ENCODE measurements at places on chromosomes 13 and 19.

DNA sequence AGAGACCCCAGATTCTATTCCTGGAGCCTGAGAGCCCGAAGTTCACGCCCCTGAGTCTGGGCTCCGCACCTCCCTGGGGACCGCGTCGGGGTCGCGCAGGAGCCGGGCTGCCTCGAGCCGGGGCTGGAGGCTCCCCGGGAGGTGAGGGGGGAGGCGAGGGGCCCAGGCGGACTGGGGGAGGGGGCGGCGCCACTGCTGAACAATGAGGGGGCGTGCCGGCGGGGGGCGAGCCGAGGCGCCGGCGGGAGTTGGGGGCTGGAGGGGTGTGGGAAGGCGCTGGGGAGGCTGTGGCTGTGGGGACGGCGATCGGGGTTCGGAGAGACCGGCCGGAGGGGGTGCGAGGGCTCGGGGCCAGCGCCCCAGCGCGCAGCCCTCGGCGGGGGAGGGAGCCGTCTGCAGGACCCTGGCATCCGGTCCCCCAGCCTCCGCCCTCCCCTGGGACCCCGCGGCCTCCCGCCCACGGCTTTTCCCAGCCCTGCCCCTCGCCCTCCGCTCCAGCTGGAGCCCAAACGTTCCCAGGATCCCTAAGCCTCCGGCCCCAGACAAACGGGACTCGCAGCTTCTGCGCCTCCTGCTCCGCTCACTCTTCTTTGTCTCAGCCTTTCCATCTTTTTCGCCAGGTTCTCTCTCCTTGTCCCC lies 922 bp downstream of the PLEKHG2 start:
- no peak for DNase-seq

- DNase-seq: no peak
Observed at GRCh38 chr13:30346789-30347167, 39.4 kb upstream of the KATNAL1 start.

GRCh38 chr13:71806886-71807285 lies 60.1 kb downstream of the DACH1 start:
- DNase-seq: no peak

DNA sequence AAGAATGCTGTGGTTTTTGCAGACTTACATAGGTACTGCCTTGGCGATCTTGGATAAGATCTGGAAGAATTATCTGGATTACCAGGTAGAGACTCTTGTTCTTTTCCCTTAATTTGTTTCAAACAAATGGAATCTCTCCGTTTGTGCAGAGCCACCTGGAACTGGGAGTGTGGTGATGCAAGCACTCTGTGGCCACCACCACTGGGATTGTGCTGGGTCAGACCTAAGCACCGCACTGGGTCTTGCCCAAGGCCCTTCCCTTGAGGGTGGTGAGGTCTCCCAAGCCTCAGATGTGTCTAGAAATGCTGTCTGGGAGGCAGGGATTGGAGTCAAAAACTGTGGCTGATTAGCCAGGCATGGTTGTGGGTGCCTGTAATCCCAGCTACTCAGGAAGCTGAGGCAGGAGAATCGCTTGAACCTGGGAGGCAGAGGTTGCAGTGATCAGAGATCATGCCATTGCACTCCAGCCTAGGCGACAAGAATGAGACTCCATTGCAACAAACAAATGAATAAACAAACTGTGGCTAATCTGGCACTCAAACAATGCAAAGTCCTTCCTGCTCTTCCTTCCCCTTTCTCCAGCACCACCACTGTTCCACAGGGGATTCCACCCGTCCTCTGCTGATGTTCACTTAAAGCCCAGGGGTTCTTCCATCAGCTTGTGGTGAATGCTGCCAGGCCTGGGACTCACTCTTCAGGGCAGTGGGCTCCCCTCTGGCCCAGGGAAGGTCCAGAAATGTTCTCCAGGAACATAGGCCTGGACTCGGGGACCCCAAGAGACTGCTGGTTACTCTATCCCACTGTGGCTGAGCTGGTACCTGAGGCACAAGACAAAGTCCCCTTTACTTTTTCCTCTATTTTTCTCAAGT lies 10.8 kb upstream of the CEACAM1 start:
- DNase-seq: no peak

- no peak for DNase-seq
Observed at GRCh38 chr19:45321848-45322247, 827 bp downstream of the CKM start.

GRCh38 chr13:20717581-20718542 lies 14.4 kb downstream of the IL17D start:
- DNase-seq: no peak

DNA sequence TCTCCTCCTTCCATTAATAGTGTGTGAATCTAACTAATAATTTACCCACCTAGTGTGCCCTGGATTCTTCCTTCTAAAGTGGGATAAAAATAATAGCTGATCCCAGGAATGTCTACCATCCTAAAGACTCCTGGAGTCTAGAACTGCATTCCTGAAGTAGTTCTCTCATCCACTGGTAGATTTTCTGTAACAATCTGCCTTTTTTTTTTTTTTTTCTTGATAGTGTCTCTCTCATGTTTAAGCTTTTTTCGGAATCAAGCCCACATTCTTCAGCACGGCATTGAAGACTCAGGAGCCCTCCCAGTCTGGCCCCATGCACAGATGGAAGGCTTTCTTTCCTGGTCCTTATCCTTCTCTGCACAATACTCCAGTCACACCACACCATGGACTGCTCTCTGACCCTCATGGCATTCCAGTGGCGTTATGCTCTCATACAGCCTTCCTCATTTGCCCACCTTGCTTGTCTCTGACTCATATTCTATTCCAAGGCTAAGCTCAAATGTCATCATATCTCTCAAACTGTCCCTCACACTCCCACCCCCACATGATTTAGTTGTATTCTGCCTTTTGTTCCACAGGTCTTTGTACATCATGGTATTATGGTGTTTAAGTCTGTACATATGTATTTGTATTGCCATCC lies 68.7 kb upstream of the FRY start:
- DNase-seq: no peak

DNA sequence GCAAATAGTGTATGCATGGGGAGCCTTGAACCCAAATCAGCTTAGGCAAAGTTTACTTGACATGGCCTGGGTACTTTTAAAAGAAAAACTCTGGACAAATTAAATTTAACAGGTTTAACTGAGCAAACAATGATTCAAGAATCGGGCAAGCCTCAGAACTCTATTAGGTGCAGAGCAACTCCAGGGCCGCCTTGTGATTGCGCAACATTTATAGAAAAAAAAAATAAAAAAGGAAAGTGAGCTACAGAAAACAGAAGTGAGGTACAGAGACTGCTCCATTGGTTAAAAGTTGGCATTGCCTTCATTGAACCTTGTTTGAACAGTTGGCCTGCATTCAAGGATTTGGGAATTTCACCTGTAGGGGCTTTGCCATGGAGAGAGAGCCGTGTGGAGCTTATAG lies 421.0 kb upstream of the TSHZ3 start:
- no peak for DNase-seq

DNA sequence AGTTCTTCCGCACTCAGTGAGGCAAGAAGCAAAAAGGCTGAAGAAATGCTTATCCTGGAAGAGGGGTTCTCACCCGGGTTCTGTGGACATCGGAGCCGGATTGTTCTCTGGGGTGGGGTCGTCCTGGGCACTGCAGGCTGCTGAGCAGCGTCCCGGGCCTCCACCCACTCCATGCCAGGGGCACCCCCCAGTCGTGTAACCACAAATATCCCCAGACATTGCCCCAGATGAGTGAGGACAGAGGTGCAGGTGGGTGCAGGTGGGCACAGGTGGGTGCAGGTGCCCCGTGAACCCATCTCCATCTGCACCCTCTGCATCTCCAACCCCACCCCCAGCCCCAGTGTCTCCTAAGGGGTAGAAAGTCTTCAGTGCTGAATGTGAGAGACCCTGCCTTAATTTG lies 67.5 kb downstream of the GNG7 start:
- DNase-seq: no peak

DNA sequence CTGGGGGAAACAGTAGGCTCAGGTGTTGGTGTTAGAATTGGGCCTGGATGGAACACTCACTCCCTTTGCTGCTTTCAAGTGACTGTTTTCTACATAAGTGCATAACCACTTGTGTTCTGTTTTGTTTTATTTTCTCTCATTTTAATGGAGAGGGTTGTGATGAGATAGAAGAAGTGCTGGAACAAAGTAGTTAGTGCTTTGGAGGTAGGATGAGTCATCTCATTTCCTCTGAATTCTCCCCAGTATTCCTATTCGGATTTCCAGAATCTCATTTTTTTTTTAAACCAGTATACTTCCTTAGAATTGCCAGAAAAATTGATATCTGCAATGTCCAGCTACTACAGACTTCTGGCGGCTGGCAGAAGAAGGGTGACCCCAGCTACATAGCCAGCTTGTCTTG lies 575.9 kb downstream of the MYO16 start:
- no peak for DNase-seq

DNA sequence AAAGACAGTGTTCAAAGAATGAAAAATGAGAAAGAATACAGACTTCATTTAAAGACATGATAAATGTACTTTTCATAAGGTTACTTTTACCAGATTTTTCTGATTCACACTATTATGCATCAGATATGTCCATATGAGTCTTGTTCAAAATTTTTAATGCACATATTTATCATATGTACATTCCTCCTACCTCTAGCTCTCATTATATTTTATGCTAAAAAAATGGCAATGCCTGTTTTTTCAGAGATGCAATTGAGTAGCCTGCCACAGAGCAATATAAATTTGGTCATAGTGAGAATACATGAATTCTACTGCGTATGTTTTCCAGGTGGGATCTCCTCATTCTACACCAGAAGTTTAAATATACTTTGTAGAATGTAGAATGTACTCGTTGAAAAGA lies 807.0 kb upstream of the SLITRK6 start:
- no peak for DNase-seq

- no peak for DNase-seq
Observed at GRCh38 chr13:24688950-24689349, 8.7 kb downstream of the ATP12A start.

DNA sequence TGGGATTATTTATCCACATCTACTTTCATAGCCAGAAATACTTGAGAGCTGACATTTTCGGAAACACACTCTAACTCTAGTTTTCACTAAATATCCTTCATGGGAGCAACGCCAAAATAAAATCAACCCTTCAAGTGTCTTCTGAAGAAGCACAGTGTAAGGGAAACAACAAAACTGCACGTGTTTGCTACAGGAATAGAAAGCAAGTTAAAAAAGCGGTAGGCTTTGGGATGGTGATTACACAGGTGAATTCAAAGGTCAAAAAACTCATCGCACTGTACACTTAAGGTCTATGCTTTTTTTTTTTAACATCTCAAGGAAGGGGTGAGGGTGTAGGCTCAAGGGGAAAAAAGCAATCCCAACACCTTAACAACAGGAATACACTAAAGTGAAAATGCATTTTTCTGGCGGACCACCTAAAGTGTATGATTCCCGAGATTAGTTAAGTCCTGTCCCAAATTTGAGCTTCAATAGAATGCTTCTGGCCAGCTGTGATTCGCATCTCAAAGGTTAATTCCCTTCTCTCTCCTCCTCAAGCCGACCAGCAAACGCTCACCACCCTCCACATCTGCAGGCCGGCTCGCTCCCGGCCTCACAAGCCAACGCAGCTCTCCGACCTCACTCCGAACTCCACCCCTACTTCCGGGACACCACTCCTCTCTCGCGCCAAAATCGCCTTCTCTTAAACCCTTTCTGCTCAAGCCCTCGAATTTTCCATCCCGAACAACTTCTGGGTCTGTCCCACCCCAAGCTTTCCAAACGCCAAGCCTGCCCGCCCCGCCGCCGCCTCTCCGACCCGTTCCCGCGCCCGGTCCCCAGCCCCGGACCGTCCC lies 1.1 kb downstream of the ARGLU1 start:
- peak; percentile 18 for DNase-seq

DNA sequence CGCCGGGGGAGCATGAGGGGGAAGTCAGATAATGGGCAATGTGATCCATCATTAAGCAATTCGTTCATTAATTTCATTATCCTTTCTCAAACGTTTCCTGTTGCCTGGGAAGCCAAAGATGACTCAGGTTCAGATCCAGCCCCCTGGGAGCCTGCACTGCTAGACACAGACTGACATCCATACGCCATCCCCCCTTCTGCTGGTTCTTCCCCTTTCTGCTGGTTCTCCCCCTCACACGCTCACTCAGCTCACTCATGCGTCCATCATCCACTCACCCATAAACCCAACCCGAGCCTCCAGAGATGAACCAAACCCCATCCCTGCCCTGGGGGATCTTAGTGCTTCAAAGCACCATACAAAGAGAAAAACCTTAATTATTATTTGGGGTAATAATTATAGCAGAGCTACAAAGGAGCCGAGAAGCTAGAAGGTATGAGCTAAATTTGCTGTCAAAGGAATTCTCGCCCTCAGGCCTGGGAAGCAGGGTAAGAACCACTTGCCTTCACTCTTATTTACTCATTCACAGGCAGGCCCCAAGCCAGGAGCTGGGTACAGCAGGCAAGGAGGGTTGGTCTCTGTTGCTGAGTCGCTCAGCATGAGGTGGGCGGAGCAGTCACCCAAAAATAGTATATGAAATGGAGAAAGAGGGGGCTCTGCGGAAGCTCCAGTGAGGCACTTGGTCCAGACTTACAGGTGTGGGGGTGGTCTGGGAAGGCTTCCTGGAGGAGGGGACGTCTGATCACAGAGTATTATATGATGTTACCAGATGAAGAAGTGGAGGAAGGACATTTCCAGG lies 7.0 kb upstream of the ZNF444 start:
- DNase-seq: no peak

- DNase-seq: no peak
Observed at GRCh38 chr13:89011615-89012014, 1340.4 kb downstream of the SLITRK5 start.

- no peak for DNase-seq
Observed at GRCh38 chr13:36706755-36707154, 32.9 kb downstream of the SERTM1 start.

DNA sequence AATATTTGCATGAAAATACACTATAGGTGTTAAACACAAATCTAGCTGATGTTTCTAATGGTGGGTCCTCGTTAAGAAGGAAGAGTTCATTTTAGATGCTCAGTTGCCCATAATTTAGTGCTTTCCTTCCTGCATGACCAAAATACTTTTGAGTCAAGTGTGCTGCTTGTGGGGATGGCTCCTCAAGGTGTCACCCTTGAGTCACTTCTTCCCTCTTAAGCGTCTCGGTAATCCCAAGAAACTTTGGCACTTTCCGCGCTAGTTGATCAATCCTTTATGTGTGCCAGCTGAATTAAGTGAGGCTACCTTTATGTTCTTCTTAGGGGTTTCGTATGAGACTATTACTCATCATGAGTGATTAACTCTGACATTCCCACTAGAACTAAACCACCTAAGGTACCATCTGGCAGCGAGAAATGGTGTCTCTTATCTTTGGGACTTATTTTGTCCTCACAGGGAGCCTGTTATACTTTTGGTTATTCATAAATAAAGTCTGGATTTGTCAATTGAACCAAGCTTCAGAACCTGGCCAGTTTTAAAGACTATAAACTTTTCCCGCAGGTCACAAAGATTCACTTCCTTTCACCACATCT lies 106.8 kb downstream of the NHLRC3 start:
- no peak for DNase-seq

All from CMK (cell line).